ENCODE measurements at places on chromosomes 12 and 14.
A peak's percentile ranks its signal among the peaks of the same experiment; 100 is the strongest.

GRCh38 chr12:40224439-40225291 is at the start of gene LRRK2:
Gene LRRK2 (plus strand): TSS chr12:40224997. CDS start chr12:40225132, 135 bp downstream.
- DNase-seq = peak; percentile 3

GRCh38 chr14:39113685-39114072 is 444 bp upstream of the GEMIN2 start:
- no peak for DNase-seq

GRCh38 chr12:28318273-28318672 is 128.0 kb downstream of the CCDC91 start:
- DNase-seq = no peak

DNA sequence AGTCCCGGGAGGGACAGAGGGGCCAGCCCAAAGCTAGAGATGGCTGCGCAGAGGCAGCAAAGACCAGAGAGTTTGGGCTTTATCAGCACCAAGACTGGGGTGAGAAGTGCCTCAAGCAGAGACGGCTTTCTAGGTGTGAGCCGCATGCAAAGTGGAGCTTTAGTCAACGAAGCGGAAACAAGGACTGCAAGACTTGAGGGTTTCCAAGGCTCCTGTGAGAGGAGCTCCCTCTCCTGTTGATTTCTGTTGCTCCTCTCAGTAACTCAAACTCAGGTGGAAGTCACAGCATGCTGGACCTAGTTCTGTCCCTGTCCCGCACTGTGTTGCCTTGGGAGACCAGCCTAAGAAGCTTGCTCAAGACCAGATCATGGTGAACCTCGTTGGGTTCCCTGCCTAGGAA is 327.8 kb downstream of the MED13L start:
- DNase-seq = no peak

DNA sequence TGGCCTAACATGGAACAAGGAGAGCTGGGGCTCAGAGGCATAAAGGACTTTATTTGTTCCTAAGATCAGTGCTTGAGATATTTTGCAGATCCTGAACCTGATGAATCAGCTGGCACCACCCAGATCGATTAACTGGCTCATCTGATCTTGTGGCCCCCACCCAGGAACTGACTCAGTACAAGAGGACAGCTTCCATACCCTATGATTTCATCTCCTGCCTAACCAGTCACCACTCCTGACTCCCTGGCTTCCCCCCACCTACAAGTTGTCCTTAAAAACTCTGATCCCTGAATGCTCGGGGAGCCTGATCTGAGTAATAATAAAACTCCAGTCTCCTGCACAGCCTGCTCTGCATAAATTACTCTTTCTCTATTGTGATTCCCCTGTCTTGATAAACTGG is 5.1 kb downstream of the C12orf56 start:
- no peak for DNase-seq

- DNase-seq = no peak
Observed at GRCh38 chr12:69278814-69279782, 39.7 kb downstream of the CPSF6 start.

DNA sequence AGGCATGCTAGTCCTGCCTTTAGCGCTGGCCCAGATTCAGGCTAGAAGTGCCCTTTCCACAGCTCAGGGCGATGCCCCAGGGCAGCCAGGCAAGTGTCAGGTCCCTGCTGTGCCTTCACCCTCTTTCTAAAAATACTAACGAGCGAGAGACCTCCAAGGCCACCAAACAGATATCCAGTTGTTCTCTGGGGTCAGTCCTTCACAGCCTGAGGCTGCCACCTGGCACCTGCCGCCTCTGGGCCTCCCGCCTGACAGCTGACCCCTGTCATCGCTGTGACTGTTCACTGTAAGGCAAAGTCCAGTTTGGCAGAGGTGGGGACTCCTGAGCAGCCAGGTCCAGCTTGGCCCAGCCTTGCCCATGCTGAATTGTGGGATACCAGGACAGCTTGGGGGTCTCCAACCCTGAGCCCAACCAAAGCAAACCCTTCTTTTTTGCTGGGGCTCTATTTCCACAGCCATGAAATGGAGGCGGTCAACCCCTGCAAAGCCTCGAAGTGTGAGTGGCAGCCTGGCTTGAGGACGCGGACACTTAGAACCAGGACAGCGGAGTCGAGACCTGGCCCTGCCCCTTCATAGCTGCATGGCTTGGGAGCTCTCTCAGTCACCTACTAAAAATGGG is 79.9 kb downstream of the NINJ2 start:
- DNase-seq = no peak

DNA sequence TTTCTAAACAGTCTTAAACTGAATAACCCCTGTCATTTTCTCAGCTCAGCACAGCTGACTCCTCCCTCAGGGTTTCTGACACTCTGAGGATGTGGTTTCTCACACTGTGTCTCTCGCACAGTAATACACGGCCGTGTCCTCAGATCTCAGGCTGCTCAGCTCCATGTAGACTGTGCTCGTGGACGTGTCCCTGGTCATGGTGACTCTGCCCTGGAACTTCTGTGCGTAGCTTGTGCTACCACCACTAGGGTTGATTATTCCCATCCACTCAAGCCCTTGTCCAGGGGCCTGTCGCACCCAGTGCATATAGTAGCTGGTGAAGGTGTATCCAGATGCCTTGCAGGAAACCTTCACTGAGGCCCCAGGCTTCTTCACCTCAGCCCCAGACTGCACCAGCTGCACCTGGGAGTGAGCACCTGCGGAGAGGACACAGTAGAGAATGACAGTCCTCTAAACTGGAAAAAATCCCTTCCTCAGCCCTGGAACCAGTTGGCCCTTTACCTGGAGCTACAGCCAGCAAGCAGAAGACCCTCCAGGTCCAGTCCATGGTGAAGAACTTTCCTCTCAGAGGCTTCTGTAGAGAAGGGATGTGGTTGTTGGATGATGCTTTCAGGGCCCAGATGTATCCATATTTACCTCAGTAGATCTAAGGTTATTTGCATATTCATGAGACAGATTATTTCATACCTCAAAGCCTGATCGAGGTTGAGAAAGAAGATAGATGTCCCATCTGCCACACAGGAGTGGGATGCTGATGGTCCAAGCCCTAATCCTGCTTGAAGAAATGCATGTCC is 984.8 kb downstream of the TMEM121 start:
- no peak for DNase-seq

DNA sequence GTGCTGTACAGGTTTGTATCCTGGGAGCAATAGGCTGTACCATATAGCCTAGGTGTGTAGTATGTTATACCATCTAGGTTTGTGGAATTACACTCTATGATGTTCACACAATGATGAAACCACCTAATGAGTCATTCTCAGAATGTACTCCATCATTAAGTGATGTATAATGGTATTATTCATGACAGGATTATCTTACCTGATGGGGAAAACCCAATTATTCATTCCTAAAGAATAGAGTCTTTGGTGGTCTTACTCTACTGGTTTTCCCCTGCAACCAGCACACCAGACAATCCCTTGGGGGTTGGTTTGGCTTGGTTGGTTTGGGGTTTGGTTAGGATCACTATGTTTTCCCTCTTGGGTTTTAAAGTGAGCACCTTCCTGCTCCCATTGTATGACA is 12.6 kb upstream of the OR10P1 start:
- no peak for DNase-seq

GRCh38 chr14:34355584-34356263 is 106.3 kb downstream of the SPTSSA start:
- DNase-seq = no peak

- no peak for DNase-seq
Observed at GRCh38 chr12:88181881-88182280, 39.8 kb downstream of the TMTC3 start.

DNA sequence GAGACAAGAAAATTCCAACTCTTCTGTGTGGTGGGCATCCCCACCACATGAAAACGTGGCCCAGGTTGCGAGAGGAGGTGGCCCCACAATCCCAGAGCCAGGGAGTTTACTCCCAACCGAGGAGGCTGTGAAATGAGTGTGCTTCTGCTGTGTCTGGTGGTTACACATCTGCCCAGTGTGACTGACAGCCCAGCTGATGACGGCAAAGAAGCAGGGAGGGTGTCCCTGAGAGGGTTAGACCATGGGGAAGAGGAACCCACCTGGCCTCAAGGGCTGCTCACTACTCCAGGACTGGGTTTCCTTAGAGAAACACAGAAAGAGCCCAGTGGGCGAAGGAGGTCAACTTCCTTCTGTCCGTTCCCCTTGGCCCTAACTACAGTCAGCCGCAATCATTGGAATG is 24.6 kb downstream of the ZFP36L1 start:
- no peak for DNase-seq

DNA sequence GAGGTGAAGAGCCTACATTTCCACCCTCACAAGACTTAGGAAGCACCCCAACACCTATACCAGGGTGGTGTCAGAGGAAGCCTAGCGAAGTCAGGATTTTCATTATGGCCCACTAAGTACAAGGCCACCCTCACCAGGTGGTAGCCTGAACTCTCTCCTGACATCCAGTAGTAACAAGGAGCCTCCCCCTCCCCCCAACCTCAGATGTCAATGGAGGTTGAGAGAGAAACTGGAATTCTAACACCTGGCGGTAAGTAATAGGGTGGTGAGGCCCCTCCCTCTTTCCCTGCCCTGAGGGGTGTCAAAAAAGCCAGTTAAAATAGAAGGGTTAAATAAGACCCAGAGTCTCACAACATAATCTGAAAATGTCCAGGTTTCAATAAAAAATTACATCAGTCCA is 37.6 kb downstream of the SINHCAF start:
- no peak for DNase-seq

- no peak for DNase-seq
Observed at GRCh38 chr14:68172216-68172615, 352.6 kb downstream of the RAD51B start.

- DNase-seq = no peak
Observed at GRCh38 chr12:110750784-110751461, 8.2 kb upstream of the PPP1CC start.

DNA sequence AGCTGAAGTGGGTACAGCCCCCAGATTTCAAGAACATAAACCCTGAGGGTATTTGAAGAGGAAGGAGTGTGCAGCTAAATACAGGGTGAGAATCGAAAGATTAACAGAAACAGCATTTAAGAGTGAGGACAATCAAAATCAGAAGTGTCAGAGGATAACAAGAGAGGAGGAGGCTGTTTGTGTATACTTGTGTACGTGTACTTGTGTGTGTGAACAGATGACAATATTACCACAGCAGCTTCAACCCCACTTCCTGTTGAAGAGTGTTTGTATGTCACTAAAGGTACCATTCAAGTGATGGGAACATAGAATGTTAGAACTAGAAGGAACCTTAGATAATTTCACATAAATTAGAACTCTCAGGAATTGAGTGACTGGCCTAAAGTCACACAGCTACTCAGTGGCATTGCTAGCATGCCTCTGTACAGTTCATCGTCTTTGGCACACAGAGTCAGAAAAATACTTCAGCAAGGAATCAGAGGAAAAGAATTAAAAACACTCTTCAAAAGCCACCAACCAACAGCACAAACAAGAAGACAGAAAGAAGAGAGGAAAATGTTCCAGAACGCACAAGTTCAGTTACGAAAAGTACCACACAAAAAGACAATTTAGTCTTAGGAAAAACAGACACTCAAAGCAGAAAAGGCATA is 164.3 kb upstream of the BCL2L14 start:
- no peak for DNase-seq

- peak; percentile 36 for DNase-seq
Observed at GRCh38 chr12:111406474-111407376, 1.0 kb downstream of the SH2B3 start.

DNA sequence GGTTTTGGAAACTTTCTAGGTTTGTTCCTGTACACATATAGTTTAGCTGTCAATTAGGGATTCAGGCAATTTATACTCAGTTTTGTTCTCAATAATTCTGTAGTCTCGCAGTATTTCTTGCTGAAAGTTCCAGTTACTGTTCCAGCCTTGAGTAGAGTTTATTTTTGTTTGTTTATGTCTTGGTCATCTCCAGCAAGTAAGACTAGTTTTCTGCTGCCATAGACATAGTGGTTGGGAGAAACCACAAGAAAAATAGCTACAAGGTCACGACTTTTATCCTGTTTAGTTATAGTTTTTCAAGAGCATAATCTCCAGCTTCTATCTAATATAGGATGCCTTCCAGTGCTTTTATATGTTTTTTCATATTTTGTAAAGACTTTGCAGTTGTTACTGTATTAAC is 99.6 kb upstream of the FOXG1 start:
- no peak for DNase-seq

DNA sequence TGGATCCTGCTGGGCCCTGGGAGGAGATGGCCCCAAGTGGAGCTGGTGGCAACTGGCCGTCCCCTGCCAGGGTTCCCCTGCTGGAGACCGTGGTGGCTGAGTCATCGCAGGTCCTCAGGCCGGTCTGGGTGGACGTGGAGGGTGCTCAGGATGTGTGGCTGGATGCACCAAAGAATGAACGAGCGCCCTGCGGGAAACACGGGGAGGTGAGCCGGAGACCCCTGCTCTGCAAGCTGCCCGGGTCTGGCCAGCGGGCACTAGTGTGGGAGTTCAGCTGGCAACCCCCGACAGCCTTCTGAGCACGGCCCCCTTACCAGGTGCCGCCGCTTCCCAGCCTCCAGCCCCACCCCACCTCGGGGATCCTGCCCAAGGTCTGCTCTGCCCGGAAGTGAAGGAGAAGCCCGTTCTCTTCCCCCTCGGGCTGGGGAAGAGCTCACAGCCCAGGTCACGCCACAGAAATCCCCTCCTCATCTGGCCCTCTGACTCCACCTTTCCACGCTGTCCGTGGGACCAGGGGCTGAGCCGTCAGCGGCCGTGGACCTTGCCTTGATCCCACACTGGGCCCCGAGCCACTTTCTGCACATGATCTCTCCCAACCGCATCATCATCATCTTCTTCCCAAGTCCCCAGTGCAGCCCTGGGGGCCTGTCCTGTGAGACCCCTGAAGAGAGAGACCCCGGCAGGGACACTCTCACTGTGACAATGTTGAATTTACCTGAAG is 165.5 kb downstream of the KIF26A start:
- no peak for DNase-seq

GRCh38 chr14:64663174-64663573 is 41.0 kb upstream of the PLEKHG3 start:
- no peak for DNase-seq

- no peak for DNase-seq
Observed at GRCh38 chr12:89239534-89239933, 112.8 kb downstream of the DUSP6 start.

DNA sequence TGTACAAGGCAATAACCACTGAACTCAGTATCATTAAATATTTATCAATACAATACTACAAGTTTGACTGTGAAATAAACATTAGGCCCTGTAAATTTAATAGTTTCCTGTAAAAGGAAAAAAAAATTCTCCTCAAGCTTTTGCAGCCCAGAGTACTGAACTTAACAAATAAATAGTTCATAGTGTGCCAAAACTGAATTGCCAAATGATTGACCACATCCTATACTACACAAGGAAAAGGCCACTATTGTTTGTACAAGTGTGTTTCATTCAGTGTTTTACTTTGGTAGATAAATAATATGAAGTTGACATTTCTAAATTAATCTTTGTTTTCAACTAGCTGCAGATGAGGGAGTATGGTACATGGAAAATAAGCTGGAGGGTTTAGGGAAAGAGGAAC is 379.6 kb downstream of the FLRT2 start:
- DNase-seq = no peak

- no peak for DNase-seq
Observed at GRCh38 chr12:130162267-130162666, at the start of gene FZD10. Gene FZD10 (plus strand): TSS chr12:130162464. CDS start chr12:130162943, 479 bp downstream.

- no peak for DNase-seq
Observed at GRCh38 chr14:104219731-104220214, 81.4 kb downstream of the KIF26A start.

Measured in activated naive CD8-positive, alpha-beta T cell treated with anti-CD3 and anti-CD28 coated beads, Interleukin-2, amount 50 U/mL, for 16 hours (primary cell).